ENCODE measurements at places on chromosomes 11 and 22.

- DNase-seq, result no peak
These were observed 63.4 kb downstream of the SMIM38 start for GRCh38 chr11:69218946-69219720.

- no peak for DNase-seq
These were observed 143.4 kb downstream of the TBC1D22A start for GRCh38 chr22:46905834-46906233.

DNA sequence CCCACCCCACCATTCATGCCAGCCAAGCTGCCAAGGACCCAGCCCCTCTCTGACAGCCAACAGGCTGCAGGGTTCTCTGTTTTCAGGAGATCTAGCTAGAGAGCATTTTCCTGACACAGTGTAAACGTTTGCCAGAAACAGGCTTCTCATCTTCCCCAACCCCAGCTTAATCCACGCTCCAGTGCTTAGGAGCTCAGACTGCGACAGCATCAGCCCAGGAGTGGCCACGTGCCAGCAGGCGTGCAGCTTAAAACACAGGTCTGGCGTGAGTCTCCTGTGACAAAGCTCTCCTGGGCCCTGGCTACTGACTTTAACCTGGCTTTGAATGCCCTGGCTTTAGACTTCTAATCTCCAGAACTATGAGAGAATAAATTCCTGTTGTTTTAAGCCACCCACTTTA is 66.6 kb downstream of the GALNT18 start:
- DNase-seq, result no peak

DNA sequence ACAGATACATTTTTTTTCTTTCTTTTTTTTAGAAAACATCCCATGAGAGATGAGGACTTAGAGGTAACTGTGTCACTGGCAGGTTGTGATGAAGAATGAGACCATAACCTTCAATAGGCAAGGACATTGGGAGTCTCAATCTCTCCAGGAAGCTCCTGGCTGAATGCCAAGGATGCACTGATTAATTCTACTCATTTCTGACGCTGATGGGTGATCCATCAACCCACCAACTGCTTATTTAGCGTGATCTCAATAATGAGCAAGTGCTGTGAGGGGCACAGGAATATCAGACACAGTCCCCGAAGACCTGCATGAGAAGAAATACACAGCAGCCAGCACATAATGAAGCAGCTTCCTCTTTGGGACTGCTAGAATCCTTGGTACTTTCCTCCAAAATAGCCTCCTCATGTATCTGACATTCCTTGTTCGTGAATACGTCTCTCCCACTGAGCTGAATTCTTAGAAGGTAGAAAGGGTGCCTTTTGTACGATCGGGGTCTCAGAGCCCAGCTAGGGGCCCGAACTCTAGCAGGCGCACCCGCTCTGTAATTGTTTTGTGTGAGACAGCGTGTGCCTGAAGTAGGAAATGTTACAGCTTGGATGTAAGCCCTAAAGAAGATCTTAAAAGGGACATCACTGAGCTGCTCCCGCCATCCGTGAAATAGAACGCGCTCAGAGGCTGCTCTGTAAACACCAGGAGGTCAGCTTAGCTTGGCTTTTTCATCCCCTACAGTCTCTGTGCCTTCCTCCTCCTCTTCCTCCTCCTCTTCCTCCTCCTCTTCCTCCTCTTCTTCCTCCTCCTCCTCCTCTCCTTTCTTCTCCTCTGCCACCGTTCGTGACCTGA is 7.2 kb downstream of the CLMP start:
- DNase-seq, result peak; percentile 46

DNA sequence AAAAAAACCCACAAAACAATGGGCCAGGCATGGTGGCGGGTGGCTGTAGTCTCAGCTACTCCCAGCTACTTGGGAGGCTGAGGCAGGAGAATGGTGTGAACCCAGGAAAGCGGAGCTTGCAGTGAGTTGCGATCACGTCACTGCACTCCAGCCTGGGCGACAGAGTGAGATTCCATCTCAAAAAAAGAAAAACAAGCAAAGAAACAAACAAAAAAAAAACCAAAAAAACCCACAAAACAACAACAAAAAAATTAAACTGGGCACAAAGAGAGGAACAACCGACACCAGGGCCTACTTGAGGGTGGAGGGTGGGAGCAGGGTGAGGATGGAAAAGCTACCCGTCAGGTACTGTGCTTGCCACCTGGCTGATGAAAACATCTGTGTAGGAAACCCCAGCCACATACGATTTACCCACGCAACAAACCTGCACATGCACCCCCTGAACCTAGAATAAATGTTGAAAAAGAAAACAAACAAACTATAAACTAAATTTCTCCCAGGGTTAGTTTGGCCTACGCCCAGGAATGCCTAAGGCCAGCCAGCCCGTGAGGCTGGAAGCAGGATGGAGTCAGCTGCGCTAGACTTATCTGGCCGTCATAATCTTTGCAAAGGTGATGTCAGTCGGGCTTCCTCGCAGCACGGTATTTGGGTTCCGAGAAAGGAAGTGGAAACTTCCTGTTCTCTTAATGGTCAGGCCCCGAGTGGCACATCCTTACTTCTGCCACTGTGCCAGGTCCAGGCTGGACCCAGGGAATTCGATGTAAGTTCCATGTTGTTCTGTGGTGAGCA is 21.9 kb upstream of the CYB5R3 start:
- DNase-seq, result peak; percentile 53

DNA sequence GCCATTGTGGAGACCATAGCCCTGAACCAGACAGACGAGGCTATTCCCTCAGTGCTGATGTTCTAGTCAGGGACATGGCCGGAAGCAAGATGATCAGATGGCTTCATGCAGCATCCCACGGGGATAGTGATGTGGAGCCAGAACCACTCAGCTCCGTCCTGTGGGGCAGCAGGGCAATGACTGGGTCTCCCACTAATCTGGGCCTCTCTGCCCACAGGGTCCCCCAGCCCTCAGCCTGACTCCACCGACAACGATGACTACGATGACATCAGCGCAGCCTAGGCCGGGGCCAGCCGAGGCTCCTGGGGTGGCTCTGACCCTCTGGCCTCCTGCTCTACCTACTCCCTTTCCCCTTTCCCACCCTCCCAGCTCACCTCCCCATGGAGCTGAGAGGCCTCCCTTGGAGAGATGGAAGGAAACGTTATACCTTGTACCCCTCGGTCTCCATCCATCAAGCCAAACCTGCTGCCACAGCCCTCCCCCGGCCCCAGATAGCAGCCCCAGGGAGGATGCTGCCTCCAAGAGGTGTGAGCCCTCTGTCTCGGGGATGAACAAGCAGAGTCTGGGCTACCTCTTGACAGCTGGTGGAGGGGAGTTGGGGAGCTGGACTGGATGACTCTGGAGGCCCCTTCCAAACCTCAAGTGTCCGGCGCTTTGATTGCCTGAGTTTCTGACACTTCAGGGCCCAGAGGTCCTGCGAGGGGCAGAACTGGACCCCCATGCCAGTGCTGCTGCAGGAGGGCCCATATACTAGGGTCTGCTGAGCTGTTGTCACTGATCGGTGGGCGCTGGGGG is 47.8 kb downstream of the CD6 start:
- no peak for DNase-seq

GRCh38 chr11:68855205-68855981 is 13.7 kb upstream of the CPT1A start:
- peak; percentile 64 for DNase-seq

DNA sequence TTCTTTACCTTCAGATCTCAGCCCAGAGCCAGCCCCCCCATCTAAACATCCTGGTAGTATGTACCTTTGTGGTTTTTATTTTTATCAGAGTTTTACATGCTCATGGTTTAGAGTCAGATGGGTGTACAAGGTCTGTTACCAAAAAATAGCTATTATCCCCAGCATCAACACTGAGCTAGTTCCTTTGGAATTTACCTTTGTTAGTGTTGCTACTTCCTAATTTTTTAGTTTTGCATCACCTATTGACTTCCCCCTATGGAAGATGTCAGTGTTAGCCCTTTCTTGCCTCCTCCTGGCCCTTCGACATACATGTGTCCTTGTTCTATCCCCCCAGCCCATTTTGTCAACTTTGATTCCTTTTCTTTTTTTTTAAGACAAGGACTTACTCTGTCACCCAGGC is 7.4 kb downstream of the UPB1 start:
- no peak for DNase-seq

DNA sequence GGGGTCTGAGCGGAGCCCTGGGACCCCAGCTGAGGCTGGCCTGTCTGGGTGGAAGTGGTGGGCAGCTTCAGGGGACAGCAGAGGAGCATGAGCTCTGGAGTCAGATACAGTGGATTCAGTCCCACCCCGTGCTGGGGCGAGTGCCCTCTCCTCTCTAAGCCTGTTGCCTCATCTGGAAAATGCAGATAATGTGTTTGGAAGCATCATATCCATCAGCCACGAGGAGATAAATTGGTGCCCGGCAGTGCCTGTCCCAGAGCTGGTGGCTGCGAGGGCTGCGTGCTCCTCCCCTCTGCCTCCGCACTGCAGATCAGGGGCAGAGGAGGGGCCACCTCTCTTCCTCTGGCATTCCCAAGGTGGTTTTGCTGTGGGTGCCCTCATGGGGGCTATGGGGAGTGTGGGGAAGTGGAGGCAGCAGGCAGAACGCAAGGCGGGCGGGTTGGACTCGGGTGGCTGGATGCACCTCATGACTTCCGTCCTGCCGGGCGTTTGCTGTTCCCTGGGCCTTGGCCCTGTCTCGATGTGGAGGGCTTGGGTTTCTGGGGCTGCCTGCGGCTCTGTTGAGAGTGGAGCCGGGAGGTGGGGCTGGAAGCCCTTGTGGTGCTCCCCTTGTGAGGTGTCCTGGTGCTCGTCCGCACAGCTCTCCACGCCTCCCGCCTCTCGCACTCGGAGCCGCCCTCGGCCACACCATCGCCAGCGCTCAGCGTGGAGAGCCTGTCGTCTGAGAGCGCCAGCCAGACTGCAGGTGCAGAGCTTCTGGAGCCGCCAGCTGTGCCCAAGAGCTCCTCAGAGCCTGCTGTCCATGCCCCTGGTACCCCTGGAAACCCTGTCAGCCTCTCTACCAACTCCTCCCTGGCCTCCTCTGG is 20.9 kb downstream of the MICALL1 start:
- no peak for DNase-seq

DNA sequence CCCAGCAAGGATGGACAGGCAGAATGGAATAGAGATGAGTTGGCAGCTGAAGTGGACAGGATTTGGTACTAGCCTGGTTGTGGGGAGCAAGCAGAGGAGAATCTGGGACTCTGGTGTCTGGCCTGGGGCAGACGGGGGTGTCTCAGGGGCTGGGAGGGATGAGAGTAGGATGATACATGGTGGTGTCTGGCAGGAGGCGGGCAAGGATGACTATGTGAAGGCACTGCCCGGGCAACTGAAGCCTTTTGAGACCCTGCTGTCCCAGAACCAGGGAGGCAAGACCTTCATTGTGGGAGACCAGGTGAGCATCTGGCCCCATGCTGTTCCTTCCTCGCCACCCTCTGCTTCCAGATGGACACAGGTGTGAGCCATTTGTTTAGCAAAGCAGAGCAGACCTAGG is 2.3 kb downstream of the GSTP1 start:
- DNase-seq, result no peak

GRCh38 chr11:117529816-117530215 is 202.2 kb downstream of the CEP164 start:
- no peak for DNase-seq

DNA sequence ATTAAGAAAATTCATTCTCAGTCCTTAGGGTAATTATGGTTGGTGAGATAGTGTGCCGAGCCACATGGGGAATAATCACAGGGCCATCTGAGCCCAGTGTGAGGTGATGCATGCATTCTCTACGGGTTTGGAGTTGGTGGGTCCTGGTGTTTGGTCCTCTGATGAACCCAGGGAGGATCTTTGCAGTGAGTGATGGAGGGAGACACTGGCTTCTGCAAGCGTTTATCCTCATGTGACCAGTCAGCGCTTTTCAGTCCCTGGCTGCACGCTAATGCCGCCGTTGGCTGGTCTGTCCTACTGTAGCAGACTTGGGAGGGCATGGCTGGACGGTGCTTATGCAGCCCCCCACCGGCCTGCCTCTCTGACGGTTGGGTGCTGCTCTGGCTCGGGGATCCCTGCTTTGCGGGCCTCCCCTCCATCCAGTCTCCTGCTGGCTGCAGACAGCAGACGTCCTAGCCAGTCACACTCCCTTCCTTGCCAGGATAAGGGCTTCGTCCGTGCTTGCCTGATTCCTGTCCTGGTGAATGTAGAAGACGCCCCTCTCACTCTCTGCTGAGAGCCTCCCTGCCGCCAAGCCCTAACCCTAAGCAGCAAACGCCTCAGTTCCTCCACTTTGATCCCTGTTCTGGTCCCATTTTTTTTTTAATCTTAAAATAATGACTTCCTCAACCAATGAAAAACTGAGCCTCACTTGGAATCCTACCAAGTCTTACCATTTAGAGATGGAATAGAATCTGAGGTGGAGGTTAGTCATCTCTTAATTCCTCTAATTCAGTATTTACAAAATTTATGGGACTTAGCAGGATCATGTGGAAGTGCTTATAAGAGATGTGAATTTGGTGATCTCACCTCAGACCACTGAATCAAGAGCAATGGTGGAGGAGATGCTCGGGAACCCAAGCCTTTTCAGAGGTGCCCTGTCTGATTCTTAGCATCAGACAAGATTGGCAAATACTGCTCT is 143.7 kb upstream of the SORL1-AS1 start:
- DNase-seq, result no peak

- DNase-seq, result peak; percentile 95
These were observed 59.4 kb upstream of the A4GALT start for GRCh38 chr22:42780070-42780540.

GRCh38 chr22:33504941-33505625 is 415.2 kb downstream of the LARGE1 start:
- DNase-seq, result no peak

GRCh38 chr22:23130697-23131096 is 11.1 kb downstream of the RSPH14 start:
- DNase-seq, result no peak

DNA sequence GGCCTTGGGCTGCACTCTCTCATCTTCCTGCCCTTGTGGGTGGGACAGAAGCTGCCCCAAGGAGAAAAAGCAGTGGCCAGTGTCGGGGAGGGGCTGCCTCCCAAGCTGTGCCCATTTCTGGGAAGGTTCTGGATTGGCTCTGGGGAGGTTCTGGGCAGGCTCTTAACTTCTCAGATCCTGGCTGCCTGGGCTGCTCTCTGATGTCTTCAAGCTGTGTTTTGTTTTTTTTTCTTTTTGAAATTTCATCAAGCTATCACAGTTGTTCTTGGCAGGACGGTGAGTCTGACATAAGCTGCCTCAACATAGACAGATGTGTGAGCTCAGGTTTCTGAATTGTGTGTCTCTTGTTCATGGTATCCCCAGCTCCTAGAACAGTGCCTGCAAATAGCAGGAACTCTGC is 1032.0 kb downstream of the BRD1 start:
- DNase-seq, result no peak

GRCh38 chr11:86795949-86796348 is 4.4 kb upstream of the PRSS23 start:
- peak; percentile 77 for DNase-seq

GRCh38 chr11:61446211-61446651 is 16.3 kb downstream of the SDHAF2 start:
- peak; percentile 97 for DNase-seq

GRCh38 chr11:1235306-1235900 is 12.5 kb downstream of the MUC5B start:
- DNase-seq, result no peak

DNA sequence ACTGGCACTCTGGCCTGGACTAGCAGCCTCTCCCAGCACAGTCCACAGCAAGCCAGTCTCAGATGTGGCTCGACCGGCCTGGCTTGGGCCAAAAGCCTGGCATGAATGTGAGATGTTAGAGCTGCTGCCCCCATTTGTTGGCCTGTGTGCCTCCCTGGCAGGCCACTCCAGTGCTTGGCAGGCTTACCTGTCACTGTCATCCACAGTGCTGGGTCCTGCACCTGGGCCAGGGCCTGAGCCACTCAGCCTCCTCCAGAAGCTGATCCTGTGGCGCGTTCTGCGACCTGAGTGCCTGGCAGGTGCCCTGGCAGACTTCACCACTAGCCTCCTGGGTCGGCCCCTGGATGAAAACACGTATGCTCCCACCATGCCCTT is 36.1 kb downstream of the RRP8 start:
- no peak for DNase-seq

- DNase-seq, result no peak
These were observed 17.0 kb downstream of the CDKN1C start for GRCh38 chr11:2868506-2869133.
